NCI-H1417 (cell line): ENCODE measurements at places on chromosomes 3 and 15.

DNA sequence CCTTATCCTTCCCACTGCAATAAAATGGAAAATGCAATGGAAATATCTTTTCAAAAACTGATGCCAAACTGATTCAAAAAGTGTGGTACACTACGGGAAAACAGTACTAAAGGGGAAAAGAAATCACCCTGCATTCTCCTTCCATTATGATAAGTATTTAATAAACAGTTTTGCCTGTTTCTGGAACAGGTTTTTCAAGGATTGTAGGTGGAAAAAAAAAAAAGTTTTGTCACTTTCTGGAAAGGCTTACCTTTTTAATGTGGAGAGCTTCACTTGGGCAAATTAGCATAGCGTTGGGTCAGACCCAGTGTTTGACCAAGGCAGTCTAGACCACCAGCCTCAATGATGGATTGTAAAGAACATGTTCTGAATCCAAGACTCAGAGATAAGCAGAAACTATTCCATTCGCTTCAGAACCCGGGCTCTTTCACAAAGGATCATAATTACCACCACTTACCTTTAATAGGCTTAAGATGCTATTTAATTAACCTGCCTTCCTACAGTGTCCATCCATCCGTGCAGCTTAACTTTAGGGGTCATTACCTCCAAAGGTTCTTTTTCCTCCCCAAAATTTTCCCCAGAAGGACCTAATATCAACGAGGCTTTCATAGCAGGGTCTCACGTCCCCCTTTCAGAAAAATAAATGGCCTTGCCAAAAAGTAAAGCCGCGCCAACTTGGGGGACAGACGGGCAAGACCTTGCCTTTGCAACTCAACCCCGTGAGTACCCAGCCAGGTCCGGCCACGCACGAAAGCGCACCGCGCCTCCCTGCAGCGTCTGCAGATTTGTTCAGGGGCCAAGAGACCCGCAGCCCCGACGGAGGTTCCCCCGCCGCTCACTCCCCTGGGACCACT, 1.0 kb downstream of the DCBLD2 start:
- no peak for DNase-seq

- no peak for DNase-seq
These were observed 46.6 kb downstream of the ZFAND6 start for GRCh38 chr15:80106051-80106450.

- no peak for DNase-seq
These were observed 43.1 kb downstream of the DNASE1L3 start for GRCh38 chr3:58167431-58168351.

DNA sequence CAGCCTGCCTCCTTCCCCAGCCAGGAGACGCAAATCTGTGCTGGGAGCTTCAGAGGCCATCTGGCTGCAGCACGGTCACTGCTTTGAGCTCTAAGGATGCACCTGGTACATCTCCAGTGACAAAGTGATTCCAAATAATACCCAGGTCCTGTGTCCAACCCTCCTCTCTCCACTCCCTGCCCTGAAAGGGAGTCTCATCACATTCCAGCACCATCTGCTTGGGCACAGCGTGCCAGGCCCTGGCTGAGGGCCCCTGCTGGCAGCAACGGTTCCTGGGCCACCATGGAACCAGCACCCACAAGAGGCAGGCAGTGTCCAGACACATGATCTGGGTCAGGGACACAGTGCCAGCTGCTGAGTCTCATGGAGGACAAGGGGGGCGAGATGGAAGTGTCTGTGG, 81.3 kb downstream of the MTHFS start:
- DNase-seq, result no peak

GRCh38 chr15:73755946-73756345, 2.8 kb upstream of the INSYN1 start:
- no peak for DNase-seq

GRCh38 chr15:55800216-55800615, 57.3 kb upstream of the PRTG start:
- DNase-seq, result no peak

- DNase-seq, result no peak
These were observed 131.3 kb downstream of the SMAD6 start for GRCh38 chr15:66833371-66833770.

DNA sequence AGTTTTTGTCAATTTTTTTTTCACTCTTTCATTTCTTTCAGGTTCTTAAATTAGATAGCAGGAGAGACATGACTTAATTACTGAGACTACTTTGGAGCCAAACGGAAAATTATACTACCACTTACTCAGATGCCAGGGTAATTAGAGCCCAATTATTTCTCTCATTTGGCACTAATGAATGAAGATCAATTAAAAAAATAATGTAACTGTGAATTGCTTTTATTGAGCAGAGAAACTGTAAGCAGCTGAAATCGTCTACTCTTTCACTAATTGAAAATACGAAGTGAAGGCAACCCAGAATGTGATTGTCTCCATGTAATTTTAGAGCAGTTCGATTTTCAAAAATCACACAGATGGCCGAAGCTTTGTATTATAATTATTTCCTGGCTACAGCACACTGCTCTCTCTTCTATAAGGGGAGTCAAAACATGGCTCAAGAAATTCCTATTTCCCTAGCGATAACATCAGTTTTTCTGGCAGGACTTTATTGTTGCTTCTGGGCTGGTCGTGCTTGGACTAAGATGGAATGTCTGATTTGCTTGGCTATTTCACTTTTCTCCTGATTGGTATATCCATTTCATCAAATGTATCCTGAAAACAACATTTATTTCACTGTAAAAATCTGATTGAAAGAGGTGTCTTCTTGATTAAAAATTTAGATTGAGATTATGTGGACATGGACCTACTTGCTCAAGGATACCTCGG, 55.8 kb upstream of the PDZRN3 start:
- peak; percentile 14 for DNase-seq

GRCh38 chr3:57973715-57974477, 34.3 kb upstream of the FLNB start:
- DNase-seq, result no peak

DNA sequence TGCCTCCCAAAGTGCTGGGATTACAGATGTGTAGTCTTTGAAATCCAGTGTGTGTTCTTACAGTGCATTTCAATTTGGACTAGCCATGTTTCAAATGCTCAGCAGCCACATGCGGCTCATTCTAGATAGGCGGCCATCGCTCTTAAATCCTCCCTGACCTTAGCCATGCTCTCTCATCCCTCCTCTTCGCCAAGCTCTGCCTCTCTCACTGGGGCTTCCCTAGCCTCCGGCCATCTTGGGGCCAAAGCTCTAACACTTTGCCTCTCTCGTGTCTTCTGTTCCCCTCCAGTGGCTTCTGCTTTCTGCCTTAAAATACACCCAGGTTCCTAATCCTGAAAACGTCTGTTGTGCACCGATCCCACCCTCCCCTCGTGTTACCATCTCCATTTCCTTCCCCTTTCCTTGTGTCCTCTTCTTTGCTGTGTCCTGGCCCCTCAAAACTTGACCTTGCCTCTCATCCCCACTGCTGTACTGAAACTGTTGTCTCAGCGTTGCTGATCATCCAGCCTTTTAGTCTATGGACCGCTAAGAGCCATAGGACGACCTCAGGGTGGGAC, 1.4 kb upstream of the GHRL start:
- DNase-seq, result no peak

DNA sequence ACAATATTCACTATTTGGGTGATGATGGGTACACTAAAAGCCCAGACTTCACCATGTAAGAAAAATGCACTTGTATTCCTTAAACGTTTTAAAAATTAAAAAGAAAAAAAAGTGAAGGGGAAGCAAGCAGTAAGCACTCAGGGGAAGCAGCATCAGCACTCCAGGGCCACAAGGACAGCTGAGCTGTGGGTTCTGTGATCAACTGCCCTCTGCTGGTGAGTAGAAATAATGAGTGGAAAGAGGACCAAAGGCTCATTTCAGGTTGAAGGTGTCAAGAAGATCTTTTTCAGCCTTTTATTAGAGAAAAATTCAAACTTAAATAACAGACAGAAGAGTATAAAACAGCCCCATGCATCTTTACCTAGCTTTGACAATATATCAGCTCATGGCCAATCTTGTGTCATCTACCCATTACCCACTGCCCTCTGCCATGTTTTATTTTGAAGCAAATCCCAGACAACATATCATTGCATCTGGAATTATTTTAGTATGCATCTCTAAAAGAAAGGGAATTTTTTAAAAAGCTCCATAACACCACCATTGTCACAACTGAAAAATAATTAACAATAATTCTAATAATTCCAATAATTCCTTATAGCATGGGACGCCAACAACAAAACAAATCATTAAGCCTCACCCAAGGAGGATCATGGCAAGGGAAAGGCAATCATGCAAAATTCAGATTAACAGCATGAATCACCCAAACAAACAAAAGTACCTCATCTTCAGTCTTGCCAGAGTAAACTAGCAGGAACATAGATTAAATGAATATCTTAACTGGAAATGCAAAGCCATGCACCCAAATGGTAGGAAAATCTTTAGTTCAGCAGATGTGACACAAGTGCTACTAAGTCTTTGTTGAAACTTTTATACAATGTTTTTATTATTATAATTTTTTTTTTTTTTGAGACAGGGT, 42.5 kb downstream of the TAMM41 start:
- peak; percentile 37 for DNase-seq

- no peak for DNase-seq
These were observed 93.6 kb upstream of the SNRPN start for GRCh38 chr15:24861014-24861690.

DNA sequence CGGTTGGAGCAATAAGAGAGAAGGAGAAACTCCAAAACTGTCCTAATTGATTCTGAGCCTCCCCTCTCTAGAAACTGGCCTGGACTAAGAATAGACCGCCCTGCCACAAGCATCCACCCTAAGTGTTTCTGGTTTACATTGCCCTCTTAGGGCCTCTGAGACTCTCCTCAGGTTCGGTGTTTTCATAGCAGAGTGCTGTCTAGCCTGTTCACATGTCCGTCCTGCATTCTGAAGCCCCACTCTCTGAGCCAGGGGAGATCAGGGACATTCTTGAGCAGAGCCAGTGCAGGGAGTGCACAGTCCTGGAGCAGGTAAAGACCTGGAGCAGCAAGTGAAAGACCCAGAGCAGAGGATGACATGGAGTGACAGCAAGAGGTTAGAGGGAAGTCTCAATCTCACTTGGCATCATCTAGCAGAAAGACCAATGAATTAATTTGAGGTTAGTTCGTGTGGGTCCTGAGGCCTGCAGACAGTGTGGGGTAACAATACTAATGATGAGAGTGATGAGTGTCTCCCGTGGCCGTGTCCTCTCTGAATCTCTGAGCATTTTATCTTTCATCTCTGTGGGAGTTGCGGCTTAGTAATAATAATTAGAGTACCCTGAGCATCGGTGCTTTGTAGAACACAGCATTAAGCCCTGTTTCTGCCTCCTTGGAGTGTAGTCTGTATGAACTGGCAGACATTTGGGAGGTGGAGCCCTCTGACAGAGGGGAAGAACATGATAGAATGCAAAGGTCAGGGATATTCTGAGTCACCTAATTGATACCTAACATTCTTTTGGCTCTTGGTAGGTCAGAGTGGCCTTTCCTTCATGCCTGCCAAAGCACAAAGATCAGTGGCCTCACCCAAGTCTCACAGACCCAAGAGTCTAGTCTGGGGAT, 24.6 kb downstream of the MAPKBP1 start:
- DNase-seq, result no peak

GRCh38 chr3:145055375-145056076, 1083.9 kb downstream of the DIPK2A start:
- no peak for DNase-seq

GRCh38 chr3:4995500-4996053, 16.3 kb downstream of the BHLHE40 start:
- no peak for DNase-seq

DNA sequence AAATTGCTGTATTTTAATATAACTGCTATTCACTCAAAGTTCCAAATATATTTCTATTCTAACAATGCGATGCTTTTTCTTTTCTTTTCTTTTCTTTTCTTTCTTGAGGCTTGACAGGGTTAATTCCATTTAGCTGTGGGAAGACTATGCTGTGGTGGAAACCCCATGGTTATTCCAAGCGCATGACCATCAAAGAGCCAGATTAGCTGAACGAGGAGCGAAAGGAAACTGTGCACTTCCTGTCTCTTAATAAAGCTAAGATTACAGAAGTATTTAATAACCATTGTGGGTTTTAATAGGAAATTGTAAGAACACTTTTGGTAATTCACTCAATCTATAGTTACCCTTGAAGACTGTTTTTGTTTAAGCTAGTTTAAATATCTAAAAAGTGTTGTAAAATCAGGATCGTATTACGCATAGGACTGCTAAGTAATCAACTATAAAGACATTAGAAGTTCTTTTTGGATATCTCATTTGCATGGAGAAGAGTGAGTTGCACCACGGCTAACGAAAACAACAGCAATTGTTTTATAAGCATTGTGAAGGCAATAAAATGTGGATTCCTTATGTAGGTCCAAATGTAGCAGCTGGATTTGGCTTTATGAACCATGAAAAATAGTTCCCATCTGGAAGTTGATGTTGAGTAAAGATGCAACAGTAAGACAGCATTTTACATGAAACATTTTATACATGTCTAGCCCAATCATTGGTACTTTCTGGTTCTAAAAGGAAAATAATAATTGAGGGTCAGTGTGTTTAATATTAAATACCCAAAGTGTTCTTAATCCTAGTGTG, 105.4 kb downstream of the ZIC1 start:
- no peak for DNase-seq

GRCh38 chr15:41511331-41511898, 2.2 kb downstream of the LTK start:
- DNase-seq, result peak; percentile 73

GRCh38 chr3:17740721-17741141, 1.7 kb downstream of the TBC1D5 start:
- DNase-seq, result peak; percentile 26

GRCh38 chr15:57251941-57252340, 124.4 kb upstream of the CGNL1 start:
- no peak for DNase-seq

DNA sequence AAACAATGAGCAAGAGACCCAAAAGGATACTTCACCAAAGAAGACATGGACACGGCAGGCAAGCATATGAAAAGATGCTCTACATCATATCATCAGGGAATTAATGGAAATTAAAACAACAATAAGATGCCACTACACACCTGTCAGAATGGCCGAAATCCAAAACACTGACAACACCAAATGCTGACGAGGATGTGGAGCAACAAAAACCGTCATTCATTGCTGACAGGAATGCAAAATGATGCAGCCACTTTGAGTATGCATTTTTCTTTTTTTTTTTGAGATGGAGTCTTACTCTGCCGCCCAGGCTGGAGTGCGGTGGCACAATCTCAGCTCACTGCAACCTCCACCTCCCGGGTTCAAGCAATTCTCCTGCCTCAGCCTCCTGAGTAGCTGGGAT, 19.0 kb downstream of the EDC3 start:
- no peak for DNase-seq

DNA sequence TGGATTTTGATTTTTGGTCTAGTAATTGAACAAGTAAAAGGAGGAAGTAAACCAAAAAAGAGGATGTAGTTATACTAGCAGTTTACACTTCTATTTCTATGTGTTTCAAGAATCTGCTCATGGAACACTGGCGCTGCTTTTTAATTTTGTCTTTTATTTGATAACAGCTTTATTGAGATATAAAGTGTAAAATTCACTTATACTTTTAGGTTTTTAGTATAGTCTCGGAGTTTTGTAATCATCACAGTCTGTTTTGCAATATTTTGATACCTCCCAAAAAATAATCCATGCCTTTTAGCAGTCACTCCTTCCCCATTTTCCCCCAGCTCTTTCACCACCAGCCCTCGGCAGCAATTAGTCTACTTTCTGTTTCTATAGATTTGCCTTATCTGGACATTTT, 18.0 kb downstream of the UBE2E2 start:
- DNase-seq, result no peak

GRCh38 chr3:197847866-197848401, 56.9 kb downstream of the LRCH3 start:
- DNase-seq, result peak; percentile 12

- DNase-seq, result no peak
These were observed 95.2 kb downstream of the WDR76 start for GRCh38 chr15:43922021-43922420.
